AG08396 (cell line): ENCODE measurements at places on chromosomes 3 and 15.
A peak's percentile ranks its signal among the peaks of the same experiment; 100 is the strongest.

DNA sequence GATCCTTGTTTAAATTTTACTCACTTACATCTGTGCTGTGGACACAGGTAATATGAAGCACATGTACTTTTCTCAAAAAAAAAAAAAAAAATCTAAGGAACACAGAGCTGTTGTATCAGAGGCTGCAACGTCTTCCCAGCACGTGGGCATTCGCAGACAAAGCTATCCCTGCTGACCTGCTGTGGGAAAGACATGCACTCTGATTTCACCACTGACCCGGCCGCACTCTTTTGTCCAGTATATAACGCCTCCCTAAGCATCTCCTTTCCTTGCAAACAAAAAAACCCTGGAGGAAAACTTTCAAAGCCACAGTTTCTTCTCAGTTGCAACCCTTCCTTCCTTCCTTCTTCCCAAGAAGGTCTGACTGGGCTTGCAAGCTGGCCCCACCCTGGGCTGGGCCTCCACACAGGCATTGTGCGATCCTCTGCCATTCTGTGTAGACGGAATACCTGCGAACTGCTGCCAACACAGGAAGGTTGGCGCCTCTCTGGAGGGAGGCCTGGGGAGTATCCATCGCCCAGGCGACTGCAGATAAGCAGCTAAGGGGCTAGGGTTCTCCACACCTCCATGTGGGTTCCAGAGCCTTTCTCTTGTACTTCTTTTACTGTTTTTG lies 50.8 kb downstream of the SLC12A8 start:
- no peak for DNase-seq

GRCh38 chr3:64651741-64652241 lies 36.0 kb downstream of the ADAMTS9 start:
- DNase-seq, result no peak

DNA sequence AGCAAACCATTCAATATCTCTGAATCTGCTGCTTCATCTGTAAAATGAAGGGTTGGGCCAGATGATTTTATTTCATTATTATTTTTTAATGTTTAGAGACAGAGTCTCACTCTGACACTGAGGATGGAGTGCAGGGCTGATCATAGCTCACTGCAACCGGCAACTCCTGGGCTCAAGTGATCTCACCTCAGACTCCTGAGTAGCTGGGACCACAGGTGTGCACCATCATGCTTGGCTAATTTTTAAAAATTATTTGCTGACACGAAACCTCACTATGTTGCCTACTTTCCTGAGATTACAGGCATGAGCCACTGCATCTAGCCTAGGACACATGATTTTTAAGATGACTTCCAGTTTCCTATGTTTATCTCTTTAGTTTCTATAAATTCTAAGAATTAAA lies 105.8 kb downstream of the P3H2 start:
- DNase-seq, result no peak

DNA sequence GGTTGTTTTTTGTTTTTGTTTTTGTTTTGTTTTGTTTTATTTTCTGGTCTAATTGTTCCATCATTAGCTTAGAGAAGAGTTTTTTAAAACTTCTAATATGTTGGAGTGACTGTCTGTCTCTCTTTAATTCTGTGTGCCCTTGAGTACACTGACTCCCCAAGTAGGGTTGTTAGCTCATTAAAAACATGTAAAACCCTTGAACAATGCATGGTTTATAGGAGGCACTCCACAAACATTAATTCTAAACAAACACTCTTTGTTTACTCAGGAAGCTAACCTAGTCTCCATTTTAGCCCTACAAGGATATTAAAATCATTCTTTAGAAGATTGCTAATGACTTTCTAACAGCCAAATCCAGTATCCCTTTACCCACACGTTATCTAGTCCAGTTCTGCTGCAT lies 100.5 kb downstream of the CGGBP1 start:
- no peak for DNase-seq

GRCh38 chr15:75090388-75090734 lies 67.0 kb downstream of the PPCDC start:
- no peak for DNase-seq

- no peak for DNase-seq
Observed at GRCh38 chr3:31421314-31422048, 111.2 kb upstream of the STT3B start.

DNA sequence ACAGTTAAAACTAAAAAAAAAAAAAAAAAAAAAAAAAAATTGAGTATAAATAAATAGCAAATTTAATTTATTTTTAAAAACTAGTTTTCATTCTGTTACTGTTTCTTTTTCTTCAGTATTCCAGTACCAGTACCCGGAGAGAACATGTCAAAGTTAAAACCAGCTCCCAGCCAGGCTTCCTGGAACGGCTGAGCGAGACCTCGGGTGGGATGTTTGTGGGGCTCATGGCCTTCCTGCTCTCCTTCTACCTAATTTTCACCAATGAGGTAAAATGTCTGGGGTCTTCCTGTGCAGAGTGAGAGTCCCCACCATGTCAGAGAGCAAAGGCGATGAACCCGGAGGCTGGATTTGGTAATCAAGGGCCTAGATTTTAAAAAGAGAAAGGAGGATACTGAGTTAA lies 4.4 kb downstream of the TMEM43 start:
- DNase-seq, result no peak

DNA sequence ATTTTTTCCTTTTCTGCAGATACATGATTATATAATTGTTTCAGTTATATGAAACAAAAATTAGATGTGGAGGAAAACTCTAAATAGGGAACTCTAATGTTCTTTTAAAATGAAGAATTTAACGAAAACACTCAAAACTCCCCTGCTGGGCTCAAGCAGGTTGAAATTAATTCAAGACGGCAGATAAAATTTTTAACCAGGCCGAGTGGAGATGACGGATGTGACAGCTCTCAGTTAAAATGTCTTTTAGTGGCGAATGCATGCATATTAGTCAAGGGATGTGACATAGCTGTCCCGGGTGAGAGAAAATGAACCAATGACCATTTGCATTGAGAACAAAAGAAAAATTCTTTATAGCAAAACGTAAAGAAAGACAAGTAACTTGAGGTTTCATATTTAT lies 110.1 kb downstream of the ROBO2 start:
- DNase-seq, result no peak

DNA sequence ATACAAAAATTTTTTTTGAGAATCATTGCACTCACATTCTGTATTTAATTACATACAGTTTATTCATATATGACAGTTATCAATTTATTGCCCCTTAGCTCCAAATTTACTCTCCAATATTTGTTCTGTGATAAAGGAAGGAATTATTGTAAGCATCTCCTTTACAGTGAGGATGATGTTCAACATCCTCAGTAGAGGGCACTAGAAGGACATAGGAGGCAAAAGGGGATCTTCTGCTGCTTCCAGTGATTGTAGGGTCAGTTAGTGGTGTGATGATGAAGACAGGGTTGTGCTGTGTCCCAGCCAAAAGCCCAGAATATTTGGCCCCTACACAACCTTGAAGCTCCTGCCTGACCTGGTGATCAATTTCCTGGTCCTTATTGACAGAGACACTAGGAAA lies 89.9 kb upstream of the DCBLD2 start:
- DNase-seq, result no peak

- no peak for DNase-seq
Observed at GRCh38 chr3:37964146-37964545, 26.4 kb upstream of the VILL start.

DNA sequence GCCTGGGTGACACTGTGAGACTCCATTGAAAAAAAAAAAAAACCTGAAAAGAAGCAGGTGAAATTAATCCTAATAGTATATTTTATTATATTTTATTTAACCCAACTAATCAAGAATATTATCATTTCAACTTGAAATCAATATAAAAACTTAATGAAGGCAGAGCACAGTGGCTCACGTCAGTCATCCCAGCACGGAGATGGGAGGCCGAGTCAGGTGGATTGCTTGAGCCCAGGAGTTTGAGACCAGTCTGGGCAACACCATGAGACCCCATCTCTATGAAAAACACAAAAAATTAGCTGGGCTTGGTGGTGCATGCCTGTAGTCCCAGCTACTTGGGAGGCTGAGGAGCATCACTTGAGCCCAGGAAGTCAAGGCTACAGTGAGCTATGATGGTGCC lies 33.3 kb upstream of the SLC41A3 start:
- DNase-seq, result no peak

GRCh38 chr15:84910928-84911623 lies 26.6 kb downstream of the SLC28A1 start:
- no peak for DNase-seq

GRCh38 chr3:143751643-143752178 lies 96.6 kb downstream of the SLC9A9 start:
- no peak for DNase-seq

GRCh38 chr15:76954744-76955143 lies 23.2 kb downstream of the RCN2 start:
- DNase-seq, result no peak

DNA sequence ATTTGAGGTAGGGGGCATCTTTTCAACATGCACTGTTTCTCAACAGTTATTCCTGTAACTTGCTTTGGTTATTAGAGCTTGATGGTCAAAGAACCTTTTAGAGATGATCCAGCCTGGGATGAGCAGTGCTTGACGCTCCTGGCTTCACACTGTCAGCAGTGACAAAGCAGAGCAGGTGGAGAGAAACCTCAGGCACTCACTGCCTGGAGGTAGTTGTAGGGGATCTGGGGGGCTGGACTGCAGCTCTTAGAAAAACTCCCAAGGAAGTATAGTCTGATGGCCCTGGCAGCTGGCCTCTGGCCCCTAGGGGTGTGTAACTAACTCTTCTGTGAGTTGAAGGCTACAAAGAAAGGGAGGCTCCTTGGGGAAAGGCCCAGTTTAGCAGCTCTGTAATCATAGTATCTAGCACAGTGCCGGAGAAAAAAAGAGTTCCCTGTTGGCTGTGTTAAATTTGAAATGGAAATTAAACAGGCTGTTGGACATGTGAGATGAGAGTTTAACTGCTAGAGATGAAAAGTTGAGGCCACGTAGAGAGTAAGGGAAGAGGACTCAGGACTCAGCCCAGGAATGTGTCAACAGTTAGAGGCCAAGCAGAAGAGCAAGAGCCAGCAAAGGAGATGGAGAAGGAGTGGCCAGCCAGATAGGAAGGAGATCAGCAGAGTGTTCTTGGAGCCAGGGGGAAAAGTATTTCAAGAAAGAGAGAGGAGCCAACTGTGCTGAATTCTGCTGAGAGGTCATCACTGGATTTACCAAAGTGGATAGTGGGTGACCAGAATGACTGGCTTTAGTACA lies 14.2 kb downstream of the OXNAD1 start:
- no peak for DNase-seq

- no peak for DNase-seq
Observed at GRCh38 chr15:81744364-81744763, 301.5 kb downstream of the MEX3B start.

DNA sequence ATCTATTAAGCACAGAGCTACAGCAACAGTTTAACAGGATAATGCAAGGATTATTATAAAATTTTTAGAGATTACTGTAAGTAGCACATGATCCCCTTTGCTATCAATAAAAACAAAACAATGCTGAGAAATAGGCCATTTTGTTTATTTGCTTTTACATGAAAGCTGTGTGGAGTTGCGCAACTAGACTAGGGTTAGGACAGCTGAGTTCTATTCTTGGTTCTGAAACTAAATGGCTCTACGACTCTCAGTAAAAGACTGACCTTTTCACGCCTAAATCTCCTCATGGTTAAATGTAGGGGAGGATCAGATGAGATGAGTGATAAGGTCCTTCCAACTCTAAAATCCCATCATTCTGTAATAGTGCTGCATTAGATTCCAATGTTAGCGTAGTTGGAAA lies 25.0 kb downstream of the KCNMB2 start:
- DNase-seq, result no peak

DNA sequence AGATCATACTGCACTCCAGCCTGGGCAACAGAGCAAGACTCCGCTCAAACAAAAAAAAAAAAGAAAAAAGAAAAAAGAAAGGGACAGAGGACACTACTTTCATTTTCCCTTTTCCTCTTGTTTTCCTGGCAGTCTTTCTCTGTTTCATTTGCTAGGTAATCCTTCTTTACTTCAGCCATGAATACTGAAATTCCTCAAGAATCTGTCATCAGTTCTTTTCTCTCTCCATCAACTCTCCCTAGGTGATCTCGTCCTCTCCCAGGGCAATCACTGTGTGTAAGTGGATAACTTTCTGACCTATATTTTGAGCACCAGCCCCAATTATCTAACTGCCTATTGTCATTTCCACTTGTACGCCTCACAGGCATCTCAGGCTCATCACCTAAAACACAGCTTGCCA lies 51.5 kb downstream of the TTC23 start:
- no peak for DNase-seq

DNA sequence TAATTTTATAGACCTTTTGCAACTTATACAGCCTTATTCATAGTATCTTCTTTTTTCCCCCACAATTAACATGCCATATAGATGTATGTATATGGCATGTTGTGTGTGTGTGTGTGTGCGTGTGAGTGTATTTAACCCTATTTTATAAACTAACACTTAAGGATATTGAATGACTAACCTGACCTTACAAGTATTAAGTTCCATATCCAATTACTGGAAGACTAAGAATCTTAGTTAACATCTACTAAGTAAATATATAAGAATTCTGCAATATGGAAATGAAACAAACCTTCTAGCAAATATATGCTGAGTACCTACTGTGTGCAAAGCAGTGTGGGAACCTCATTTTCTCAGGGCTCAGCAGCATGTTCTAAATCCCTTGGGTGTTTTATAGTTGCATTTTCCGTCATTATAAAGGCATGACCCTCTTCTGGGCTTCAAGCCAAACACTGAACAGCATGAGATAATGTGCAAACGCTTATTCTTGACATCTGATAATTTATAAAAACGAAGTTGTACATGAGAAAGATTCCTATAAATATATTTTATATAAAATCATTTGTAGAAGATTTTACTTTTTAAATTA lies 105.5 kb downstream of the NLGN1 start:
- no peak for DNase-seq

DNA sequence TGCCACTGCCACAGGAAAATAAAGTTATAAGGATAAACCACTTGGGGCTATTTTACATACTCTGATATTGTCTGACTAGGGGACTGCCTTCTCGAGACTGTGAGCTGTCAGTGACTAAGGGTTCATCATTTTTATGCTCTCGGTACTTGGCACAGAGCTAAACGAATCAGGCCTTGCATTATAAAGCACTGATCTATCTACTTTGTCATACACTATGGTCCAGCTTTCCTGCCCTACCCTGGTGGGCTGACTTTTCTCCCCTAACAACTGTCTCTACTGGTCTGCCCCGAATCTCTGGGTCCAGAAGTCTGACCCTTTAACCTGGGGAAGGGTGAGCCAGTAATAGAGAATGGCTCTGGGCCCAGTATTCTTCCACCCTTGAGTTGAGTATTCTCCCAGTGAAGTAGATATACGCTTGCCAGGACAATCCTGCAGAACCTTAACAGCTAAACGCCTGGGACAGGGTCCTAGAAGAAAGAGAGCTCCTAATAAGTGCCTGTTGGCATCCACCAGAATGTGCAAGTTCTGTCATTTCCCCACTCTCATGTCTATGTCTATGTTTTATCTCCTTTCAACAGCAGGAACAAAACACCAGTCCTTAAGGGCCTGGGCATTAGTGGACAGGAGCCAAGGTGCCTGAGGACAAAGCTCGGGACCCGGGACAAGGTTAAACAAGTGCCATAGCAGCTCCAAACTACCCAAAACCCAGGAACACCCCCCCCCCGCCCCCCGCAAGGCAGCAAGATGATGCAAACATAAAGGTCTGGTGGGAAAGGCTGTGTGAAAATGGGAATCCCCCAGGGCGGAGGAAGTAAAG lies 1.2 kb downstream of the LARP6 start:
- peak; percentile 80 for DNase-seq
